ENCODE measurements at places on chromosomes 1 and 21.

- DNase-seq, result no peak
These were observed 198.6 kb upstream of the EDN2 start for GRCh38 chr1:41682845-41683625.

DNA sequence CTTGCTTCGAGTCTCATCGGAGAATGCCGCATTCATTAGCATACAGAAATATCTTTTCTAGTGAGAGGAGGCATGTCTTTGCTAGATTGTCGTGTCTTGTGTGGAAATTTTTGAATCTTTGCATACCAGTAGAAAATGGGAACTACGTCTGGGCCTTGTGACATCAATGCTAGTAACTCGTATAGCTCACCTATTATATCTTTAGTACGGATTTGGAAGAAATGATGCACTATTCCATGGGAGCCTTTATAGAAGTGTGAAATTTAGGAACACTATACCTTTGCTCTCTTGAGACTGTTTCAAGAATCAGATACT is 835 bp downstream of the UHMK1 start:
- no peak for DNase-seq

DNA sequence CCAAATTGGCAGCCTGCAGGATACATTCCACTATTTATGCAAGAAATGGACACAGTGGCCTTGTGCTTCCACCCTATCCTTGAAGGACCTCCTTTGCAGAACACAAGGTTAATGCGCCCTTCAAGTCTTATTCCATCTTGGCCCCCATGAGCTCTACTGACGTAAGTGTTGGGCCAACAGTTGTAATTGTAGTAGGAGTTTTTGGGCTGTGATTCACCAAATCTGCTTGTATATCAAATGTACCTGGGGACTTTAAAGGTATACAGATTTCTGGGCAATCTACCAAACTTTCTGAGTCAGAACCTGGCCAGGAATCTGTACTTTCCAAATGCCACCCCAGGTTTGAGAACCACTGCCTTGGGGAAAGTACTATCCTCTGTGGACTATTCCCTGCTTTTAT is 100.9 kb upstream of the MARK1 start:
- no peak for DNase-seq

DNA sequence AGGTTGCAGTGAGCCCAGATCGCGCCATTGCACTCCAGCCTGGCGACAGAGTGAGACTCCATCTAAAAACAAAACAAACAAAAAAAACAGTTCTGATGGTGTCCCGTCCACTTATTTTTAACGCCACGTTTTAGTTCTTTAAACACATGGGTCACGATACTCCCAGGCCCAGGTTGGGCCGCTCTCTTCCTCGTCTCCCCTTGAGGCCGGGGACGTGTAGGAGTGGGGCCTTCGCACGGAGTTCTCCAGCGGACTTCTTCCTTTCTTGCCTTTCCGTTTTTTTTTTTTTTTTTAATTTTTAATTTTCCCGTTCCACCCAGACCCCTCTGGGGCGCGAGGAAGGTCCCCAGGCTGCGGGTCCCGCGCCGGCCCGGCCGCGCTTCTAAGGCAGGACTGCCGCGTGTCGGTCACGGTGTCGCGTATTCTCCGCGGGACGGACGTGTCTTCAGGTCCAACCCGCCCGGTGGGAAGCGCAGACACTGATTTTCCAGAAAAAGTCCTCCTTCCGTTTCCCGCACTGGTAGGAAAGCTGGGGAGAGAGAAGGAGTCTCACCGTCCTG is 47.5 kb upstream of the SLC19A1 start:
- no peak for DNase-seq

- no peak for DNase-seq
These were observed 89.9 kb upstream of the ARTN start for GRCh38 chr1:43843684-43844083.

- DNase-seq, result no peak
These were observed 108.9 kb upstream of the ZBTB40 start for GRCh38 chr1:22342734-22343191.

DNA sequence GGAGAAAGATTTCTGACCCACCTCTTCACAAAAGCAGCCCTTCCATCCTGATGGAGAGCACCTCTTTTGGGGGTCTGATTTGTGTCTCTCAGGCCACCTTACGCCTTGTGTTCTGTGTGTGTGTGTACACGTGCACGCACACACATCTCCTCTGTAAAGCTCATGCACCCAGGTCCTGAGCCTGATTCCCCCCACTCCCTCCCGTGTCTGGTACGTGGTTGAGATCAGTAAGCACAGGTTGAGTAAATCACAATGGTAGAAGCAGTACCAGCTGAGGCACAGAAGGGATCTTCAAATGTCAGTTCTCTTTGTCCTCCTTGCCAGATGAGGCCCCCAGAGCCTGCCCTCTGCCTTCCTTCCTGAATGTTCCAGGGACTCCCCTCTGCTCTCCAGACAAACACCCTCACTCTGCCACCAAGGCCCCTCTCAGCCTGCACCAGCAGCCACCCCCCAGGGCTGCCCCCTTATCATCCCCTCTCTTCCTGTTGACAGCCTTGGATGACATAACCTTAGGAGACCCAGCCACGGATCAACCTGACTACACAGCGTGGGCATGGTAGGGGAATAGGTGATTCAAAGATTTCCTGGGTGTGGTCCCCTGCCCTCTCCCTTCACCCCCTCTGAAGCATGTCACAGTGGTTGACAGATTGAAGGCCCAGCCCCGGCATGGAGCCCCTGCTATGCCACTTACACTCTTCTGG is 112.8 kb downstream of the HIVEP3 start:
- DNase-seq, result no peak

DNA sequence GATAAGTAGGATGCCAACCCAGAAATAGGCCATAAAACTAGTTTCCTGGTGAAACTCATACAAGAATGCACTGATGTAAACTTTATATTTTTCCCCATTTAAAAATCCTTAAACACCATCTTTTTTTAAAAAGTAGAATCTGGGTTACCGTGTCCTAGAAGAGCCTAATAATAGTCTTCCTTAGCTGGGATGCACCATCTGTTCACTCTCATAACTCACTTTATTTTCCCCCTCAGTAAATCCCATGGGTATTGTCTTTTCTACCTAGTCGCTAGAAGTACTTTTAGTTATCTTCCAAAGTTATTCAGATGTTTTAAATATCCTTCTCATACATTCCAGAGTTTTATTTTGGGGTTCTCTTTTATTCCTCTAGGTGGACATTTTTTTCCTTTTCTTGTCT is 250.2 kb downstream of the PLA2G4A start:
- no peak for DNase-seq

- no peak for DNase-seq
These were observed 945 bp downstream of the RNPEP start for GRCh38 chr1:201983380-201983805.

DNA sequence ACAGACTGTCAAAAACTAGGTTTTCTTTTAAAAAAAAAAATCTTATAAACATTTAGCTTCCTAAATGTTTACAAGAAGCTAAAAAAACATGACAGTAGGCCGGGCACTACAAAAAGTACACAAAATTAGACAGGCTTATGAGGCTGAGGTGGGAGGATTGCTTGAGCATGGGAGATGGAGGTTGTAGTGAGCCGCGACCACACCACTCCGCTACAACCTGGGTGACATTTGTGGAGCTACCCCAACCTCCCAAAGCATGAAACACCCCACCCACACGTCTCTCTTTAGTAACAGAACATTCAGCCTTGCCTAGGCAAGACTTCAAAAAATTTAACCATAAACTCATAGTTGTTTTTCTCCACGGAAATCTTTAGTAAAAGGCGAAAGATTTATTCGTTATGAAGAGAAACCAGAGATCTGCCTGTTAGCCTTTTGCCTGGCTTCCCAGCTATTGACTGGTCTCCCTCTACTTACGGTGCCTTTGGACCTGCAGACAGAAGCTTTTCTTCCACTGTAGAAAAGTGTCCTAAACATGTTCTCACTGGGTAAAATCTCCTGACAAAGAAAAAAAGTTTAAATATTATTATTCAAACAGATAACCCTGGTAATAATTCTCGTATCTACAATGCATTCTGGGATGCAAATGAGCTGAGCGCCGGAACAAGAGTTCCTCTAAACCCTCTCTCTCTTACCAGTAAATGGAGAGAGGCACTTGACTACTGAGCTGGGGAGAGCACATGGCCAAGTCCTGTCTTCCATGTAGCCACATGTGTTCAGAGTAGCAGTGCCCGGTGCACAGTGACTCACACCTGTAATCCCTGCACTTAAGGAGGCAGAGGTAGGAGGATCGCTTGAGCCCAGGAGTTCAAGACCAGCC is 9.2 kb downstream of the RNU5D-1 start:
- DNase-seq, result no peak

GRCh38 chr1:117803318-117803717 is 126.1 kb downstream of the GDAP2 start:
- no peak for DNase-seq

DNA sequence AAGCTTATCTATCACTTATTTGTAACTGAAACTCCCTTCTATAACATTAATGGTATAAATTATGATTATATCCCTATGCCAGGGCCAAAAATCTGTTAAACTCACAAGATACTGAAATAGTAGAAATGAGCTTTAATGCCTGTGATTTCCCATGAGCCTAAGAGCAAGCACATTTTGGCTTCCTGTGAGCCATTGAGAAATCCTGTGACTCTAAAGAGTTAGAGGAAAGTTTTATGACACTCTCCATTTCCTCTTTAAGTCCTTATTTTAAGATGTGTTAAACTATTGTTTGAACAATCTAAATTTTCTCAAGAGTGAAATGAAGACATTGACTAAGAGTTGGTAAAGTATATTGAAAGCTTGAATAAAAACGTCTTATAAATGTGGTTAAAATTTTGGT is 45.6 kb downstream of the SUCO start:
- no peak for DNase-seq

- no peak for DNase-seq
These were observed 75.5 kb downstream of the VPS13D start for GRCh38 chr1:12305377-12305776.

GRCh38 chr1:170097449-170097948 is 23.0 kb upstream of the KIFAP3 start:
- DNase-seq, result no peak

- DNase-seq, result no peak
These were observed 55.2 kb downstream of the MAP3K7CL start for GRCh38 chr21:29185633-29186032.

DNA sequence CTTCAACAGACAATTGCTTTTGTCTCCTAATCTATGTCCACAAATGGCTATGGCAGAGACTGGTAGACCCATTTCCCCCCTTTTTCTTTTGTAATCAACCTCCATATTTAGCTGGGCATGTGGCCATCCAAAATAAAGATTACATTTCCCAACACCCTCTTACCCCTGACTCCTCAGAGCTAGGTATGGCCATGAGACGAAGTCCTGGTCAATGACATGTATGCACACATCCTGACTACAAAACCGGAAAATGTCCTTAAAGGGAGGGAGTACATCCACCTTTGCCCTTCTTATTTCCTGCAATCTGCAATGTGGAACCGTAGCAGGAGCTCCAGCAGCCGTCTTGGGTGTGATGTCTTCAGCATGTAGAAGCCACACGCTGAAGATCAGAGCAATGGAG is 36.2 kb upstream of the RCSD1 start:
- no peak for DNase-seq

GRCh38 chr1:230693221-230693620 is 20.7 kb downstream of the AGT start:
- no peak for DNase-seq

DNA sequence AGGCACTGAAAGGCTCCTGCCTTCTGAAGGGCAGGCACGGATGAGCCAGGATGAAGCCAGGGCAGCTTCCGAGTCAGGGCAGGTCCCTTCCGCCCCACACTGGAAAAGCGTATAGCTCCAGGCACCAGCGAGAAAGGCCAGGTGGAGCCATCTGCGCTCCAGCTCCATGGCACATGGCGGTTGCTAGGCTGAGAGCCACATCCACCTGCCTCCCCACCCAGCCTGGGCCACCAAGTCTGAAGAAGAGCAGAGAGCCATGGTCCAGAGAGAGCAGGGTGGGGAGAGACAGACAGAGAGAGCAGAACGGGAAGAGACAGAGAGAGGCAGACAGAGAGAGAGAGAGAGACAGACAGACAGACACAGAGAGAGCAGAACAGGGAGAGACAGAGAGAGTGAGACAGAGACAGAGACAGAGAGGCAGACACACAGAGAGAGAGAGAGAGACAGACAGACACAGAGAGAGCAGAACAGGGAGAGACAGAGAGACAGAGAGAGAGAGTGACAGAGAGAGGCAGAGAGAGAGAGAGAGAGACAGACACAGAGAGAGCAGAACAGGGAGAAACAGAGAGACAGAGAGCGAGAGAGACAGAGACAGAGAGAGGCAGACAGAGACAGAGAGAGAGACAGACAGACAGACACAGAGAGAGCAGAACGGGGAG is 5.2 kb downstream of the FNDC10 start:
- no peak for DNase-seq

- no peak for DNase-seq
These were observed 178.4 kb upstream of the EDN2 start for GRCh38 chr1:41662765-41663437.

- no peak for DNase-seq
These were observed 2.9 kb upstream of the CENPL start for GRCh38 chr1:173827611-173828010.

Measured in tibial nerve (tissue), 4 donors.